ENCODE measurements at places on chromosomes 2 and 18.
A peak's percentile ranks its signal among the peaks of the same experiment; 100 is the strongest.

DNA sequence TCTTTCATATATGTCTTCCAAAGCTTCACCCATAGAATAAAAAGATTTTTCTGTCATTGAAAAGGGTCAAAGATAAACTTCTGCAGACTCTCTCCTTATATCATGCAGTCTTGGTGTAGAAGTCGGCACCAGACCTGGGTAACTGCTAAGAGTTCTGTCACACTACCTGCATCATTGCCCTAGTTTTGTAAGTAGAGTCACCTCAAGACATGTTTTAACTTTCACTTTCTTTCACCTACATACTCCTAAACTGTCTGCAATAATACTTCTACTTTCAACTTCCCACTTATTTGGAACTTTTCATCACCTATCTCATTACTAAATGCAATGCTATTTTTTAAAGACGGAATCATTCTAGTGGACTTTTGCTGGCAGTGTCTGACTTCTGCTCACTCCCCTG, 475.6 kb upstream of the VRK2 start:
- DNase-seq: no peak

- DNase-seq: no peak
These were observed 927.6 kb upstream of the FANCL start for GRCh38 chr2:59168766-59169165.

DNA sequence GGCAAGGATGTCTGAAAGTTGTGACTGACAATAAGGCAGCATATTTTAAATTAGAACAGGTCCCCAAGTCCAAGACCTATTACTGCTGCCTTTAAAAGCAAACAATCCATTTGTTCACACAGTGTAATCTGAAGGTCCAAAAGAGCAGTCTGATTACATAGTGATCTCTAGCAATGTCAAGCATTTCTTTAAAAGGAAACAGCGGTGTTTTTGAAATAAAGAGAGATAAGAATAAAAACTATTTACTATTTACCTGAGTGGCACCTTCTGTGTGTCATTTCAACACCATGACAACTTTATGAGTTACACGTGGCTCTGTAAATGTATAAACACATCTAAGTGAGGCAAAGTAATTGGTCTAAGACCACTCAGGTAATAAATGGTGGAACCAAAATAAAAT, 1009.9 kb upstream of the CNTNAP5 start:
- DNase-seq: no peak

DNA sequence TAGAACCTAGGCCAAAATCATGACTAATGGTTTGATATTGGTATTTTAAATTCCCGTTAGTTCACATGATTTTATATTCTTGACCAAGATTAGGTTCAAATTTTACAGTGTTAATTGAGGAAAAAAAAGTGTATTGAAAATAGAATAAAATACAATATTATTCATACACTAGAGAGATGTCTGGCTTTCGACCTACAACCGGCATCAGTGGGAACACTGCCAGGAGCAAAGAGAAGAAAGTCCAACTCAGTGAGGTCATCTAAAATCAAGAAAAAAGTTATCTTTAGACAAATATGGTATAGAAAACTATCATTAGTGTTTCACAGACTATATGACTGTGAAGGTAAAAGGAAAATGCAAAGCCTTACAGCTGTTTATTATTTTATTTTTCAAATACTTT, 81.5 kb downstream of the PIGN start:
- no peak for DNase-seq

- DNase-seq: no peak
These were observed 9.2 kb upstream of the DNAH7 start for GRCh38 chr2:196077821-196078220.

DNA sequence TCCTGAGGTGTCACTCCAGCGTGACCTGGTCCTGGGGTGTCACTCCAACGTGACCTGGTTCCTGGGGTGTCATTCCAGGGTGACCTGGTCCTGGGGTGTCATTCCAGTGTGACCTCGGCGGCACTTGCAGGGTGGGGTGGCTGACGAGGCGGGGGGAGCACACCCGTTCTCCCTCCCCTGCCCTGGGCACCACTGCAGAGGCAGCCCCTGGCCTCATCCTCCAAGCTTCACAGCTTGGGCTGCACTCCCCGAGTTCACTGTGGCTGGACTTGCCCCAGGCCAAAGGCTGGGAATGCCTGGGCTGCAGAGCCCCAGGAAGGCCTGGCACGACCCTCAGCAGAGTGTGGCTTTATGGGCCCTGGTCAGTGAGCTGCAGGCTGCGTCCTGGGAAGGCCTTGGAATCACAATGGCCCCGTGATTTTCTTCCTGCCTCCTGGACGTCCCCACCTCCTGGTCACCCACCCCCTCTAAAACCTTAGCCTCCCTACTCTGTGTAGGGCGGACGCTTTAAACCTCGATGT, 88.3 kb downstream of the NFATC1 start:
- DNase-seq: no peak

GRCh38 chr2:7951001-7951400, 730.9 kb upstream of the ID2 start:
- no peak for DNase-seq

GRCh38 chr18:57249179-57249578, 102.3 kb downstream of the BOD1L2 start:
- no peak for DNase-seq

GRCh38 chr18:48725562-48725961, 186.7 kb downstream of the CTIF start:
- DNase-seq: no peak

- no peak for DNase-seq
These were observed 460 bp upstream of the LRRFIP1 start for GRCh38 chr2:237626813-237627440.

GRCh38 chr18:6821356-6821755, 91.8 kb downstream of the ARHGAP28 start:
- no peak for DNase-seq

DNA sequence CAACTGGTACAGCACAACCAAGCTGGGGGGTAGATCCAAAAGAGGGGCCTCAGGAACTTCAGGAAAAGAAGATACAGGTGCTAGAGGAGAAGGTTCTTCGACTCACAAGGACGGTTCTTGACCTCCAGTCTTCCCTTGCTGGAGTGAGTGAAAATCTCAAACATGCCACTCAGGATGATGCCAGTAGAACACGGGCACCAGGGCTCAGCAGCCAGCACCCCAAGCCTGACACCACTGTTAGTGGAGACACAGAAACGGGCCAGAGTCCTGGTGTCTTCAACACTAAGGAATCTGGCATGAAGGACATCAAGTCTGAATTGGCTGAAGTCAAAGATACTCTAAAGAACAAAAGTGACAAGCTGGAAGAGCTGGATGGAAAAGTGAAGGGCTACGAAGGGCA, 43.8 kb downstream of the EMILIN2 start:
- no peak for DNase-seq

- DNase-seq: no peak
These were observed 154.1 kb upstream of the MMADHC start for GRCh38 chr2:149741646-149742045.

DNA sequence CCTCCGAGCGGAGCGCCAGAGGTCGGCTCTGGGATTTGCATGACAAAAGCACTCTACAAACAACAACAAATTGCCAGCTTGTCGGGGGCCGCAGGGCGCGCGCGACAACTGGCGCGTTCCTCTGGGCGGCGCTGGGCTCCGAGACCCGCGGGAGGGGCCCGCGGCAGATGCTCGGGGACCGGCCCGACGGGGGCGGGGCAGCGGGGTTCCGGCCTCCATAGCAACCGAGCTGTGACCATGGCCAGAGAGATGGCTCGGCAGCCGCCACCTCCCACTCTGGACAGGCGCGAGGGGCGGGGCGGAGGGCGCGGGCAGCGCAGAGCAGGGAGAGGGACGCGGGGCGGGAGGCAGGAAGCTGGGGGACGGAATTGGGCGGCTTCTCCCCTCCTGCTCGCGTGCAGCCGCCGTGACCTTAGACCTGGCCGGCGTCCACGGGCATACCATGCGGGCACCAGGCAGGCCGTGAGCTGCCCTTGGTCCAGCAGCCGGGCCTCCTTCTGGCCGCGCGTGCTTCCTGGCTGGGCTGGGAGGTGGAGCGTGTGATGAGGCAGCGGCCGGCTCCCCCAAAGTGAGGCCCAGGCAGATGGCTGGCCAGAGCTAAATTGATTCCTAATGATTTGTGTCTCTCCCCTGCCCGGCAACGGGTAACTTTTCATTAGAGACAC, 171.5 kb downstream of the CELF4 start:
- peak; percentile 90 for DNase-seq

DNA sequence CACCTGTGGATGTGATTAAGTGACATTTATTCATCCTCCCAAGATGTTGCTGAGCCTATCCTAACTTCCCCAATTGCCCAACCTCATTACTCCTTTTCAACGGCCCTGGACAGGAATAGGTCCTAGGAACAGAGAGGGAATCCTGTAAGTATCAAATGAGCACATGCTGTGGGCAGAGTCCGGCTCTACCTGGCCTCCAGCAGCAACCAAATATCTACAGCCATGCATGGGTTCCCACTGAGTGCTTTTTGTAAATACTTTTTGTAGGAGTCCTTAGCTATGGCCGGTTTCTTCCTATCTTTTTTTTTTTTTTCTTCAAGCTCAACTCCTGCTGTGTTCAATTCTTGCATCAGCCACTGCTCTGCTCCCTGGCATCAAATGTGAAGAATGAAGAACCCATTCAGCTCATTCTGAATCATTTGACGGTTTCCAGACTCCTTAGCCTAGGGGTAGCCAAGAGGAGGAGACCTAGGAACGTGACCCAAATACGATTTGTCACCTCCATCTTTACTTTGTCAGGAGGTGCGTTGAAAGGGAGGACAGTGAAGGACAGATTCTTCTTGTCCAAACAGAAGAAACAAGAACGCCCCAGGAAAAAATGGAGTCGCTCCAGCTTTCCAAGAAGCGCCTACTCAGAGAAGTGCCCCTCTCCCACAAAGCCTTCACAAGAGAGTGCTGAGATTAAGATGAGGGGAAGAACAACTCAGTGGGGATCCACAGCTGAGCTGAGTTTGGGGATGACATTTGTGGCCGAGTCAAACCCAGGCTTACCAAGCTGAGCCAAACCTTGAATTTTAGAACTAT, 46.7 kb upstream of the LCLAT1 start:
- no peak for DNase-seq

DNA sequence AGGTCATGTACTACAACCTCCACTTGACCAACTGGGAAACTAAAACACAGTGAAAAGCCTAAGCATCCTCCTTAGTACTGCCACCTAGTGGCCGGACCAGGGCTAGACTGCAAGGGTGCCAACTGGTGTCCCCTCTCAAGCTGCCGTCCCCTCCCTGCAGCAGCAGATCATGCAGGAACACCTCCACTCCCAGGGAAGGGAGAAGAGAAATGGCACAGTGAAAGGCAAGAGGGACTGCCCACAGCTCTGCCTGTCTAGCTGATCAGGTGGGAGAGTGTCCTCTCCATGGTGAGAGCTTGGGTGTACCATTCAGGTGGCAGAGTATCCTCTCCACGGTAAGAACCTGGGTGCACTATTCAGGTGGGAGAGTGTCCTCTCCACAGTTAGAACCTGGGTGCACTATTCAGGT, 78.1 kb downstream of the AAK1 start:
- peak; percentile 45 for DNase-seq

- DNase-seq: no peak
These were observed 1.5 kb upstream of the SULT1C2 start for GRCh38 chr2:108287169-108287568.

- DNase-seq: no peak
These were observed 286.9 kb downstream of the INSIG2 start for GRCh38 chr2:118374974-118375755.

DNA sequence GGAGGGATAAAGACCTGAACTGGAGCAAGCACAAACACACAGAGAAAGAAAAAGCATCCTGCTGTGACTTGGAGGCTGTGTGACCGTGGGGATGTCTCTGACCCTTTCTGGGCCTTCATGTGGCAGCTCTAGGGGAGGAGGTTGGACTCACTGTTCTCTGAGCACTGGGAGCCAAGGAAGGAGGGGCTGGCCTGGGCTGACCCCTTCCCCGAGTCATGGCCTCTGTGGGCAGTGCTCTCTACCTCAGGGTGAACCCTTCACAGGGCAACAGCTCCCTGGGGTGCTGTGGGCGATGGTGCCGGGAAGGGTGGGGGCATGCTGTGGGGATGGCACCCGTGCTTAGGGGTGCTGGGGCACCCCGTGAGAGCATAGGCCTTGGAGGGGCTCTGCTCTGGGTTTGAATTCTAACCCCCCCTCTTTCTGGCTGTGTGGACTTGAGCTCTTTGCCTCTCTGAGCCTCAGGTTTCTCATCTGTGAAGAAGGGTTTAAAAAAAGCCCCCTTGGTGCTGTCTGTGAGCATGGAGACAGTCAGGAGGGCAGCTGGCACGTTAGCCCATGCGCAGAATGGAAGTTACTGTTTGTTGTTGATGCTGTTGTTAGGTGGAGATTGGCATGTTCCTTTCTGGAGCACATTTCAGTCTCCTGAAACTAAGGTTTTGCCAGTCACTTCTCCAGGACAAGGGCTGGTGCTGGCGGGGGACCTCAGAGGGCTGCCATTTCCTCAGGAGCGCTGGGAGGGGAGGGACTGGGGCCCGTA, 700 bp downstream of the TOGARAM2 start:
- no peak for DNase-seq

DNA sequence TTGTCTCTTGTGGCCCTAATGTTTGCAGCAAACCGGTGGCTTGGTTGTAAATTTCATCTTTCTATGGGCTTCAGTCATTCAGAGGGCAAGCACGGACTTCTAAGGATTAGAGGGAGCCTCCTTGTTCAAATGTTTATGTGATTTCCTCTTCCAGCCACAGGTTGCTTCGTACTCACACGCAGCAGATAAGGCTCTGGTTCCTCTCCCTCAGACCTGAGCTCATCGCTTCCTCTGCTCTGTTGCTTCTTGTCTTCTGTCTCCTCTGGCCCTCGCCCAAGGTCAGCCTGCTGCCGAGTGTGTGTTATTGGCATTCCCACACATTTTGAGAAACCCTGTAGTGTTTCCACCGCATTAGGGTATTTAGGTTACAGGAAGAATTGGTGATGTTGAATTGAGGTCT, 44.0 kb downstream of the MYL12B start:
- no peak for DNase-seq

DNA sequence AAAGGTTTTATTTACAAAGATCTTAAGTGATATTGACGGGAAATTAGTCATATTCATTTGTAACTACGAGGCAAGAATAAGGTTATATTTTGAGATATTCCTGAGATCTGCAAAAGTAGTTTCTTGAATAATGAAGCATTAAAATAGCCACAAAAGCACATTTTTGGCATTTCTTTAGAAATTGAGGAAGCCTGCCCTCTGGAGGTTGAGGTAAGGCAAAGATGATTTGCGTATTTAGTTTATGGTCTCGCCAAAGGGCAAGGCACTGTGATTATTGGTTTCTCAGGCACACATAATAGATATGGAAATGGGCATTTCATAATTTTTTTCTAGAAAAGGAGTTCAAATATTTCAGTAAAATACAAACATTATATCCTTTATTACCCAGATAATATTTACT, 143.7 kb upstream of the RPRM start:
- no peak for DNase-seq

GRCh38 chr2:67649331-67650261, 252.5 kb downstream of the ETAA1 start:
- DNase-seq: no peak

- DNase-seq: no peak
These were observed 84.9 kb downstream of the TPO start for GRCh38 chr2:1498176-1498575.

DNA sequence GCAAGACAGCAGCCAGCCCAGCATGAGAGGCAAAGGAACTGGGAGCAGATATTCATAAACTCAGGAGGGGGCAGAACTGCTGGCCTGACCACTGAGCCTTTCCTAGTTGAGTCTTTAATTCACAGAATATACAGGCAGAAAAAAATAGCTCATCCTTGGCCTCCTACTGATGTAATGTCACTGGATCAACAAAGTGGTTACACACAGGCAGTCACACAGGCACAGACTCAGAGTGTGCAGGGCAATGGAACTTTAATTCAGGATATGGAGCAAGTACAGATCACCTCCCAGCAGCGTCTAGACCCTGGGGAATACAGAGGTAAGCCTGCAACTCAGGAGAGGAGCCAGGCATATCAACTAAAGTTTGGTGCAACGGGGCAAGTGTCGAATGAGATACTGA, 75.4 kb downstream of the TNP1 start:
- no peak for DNase-seq
